ENCODE measurements at places on chromosomes 12 and 14. TPM values are rescaled to one million over a fixed set of nuclear protein-coding genes. Genes with fewer than 3 reads are reported as not detected.

The MMAB gene
- 40.1 TPM for total RNA-seq

The NAV3 gene
- 28.3 TPM for total RNA-seq

DNA sequence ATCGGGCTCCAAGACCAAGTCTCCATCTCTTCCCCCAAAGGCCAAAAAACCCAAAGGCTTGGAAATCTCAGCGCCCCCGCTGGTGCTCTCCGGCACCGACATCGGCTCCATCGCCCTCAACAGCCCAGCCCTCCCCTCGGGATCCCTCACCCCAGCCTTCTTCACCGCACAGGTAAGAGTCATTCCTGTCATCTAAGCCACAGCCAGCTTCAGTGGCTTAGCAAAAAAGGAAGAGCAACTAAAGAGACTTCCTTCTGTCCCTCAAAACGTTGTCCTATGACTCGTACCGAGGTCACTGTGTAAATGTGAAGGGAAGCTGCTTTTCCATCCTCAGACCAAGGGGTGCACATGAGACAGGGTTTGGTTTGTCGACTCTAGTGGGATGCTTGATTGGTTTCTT is 53.4 kb downstream of the ELK3 start:
- DNase-seq = peak; percentile 68

The CLECL1 gene
- total RNA-seq = not detected

DNA sequence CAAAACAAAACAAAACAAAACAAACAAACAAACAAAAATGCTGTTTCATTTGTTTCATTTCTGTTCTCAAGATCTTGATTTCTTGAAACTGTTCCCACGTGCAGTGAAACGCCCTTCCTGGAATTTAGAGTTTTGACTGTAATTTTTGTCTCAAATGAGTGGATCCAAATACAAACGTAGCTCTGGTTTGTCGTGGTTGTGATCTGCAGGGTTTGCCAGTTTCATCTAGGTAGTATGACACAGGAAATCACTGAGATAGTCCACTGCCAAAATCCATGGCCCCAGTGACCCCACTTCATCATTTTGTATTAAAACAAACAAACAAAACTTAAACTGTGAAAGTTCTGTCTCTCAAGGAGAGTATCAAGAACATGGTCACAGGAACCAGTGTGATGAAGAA is 838.6 kb downstream of the BCL11B start:
- no peak for DNase-seq

The CDKN1B gene
- total RNA-seq = 48.4 TPM

- DNase-seq = peak; percentile 73
Measured at GRCh38 chr14:90087433-90087832, 25.6 kb downstream of the KCNK13 start.

GRCh38 chr12:25284024-25284423 is 33.3 kb upstream of the KRAS start:
- no peak for DNase-seq

GRCh38 chr12:122395319-122395718 is 27.1 kb downstream of the CLIP1 start:
- peak; percentile 81 for DNase-seq

DNA sequence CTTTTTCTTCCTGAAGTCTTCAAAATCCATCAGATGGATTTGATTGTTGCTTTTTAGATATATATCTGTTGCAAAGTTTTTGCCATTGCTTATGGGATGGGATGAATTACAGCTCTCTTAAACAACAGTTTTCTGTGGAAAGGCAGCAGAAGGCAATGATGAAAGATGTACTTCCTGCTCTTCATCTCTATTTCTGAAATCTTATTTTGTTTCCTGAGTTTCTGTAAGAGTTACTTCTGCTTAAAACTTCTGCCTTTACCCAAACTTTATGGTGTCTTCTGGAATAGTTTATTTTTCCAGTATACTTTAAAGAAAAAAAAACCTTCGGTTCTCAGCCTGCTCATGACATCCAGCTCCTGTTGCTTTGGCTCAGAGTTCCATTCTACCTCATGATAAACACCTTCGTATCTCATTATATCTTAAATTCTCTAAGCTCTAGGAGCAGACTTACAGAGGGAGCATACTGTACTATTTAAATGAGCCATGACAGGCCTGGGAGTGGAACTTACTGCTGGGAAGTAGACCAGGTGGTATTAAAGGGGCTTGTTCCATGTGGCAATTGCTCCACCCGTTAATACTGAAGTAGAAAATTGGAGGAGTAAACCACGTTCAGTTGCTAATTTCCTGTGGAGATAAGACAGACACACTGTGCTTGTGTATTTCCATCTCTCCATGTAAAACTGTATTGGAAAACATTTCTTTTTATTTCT is 288.4 kb downstream of the FBXL14 start:
- no peak for DNase-seq

- DNase-seq = peak; percentile 76
Measured at GRCh38 chr12:14394317-14395073, 29.0 kb downstream of the ATF7IP start.

The RAPGEF3 gene
- total RNA-seq = 1.2 TPM

- no peak for DNase-seq
Measured at GRCh38 chr14:80493620-80494019, 282.3 kb upstream of the DIO2 start.

DNA sequence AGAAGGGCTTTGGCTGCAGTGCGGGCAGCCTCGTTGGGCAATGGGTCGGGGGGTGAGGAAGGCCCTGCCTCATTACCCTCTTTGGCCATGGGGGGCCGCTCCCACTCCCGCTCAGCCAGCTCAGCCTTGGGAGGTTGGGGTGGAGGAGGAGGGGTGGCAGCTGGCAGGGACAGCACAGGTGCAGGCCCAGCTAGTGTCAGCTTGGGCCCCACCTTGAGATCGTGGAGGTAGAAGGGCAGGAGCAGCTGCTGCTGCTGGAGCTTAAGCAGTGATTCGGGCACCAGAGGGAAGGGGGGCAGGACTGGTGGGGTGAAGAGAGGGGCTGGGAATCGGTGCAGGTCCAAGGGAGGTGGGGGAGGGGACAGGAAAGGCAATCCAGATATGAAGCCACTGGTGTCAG is 26.0 kb downstream of the ZFHX2 start:
- no peak for DNase-seq

- no peak for DNase-seq
Measured at GRCh38 chr14:95323917-95324316, 4.2 kb upstream of the CLMN start.

DNA sequence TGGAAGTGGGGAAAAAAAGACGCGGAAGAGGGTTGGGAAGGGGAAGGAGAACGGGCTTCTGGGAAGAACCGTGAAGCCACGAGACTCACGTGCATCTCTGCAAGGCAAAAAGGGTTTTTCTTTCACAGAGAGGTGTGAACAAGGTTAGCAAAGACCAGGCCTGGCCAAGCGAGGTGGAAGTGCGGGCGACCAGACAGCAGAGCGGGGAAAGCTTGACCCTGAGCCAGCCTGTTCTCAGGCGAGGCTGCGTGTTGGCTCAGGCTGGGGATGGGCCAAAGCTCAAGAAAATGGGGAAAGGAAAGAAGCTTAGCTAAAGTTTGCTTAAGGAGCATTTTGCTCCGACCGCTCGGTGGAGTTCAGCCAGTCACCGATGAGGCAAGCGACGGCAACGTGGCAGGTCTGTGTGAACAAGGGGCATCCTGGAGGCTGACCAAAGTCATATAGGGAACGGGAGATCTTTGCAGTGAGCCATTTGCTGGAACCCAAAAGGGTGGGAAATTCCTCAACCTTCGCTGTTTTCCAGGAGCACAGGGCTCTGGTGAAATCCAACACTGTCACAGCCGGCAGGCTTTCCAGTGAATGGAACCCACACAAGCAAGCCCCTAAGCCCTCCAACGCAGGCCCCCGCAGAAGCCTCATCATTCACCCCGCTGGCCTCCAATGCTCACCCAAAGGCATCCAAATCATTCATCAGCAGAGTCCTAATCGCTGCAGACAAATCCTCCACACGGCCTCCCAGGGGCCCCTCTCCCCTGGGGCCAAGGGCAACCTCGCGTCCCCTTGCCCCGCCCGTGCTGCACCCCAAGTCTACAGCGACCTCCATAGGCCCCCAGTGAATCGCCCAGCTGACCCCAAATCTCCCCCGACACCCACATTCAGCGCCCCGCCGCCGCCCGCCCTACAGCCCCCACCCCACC is 754 bp downstream of the ZNF605 start:
- DNase-seq = peak; percentile 37

The IGFBP6 gene
- total RNA-seq = 394 TPM

The CCDC197 gene
- total RNA-seq = not detected

DNA sequence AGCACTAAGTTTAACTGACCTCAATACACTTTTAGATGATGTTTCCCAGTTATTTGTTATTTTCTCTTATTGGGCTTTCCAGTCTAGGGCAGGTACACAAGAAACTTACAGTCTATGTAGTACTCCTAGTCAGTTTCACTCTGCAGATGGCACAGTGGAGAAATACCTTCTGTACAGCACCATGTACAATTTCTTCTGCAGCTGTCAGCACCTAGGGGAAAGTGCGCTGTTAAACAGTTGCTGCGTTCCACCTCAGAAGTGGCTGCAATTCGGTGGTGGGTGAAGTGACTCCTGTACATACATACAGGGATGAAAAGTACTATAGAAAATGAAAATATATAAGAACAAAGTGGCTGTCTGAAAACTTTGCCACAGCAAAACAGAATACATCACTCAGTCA is 48.3 kb downstream of the NOVA1 start:
- DNase-seq = no peak

GRCh38 chr12:44021471-44021971 is 185.6 kb downstream of the TMEM117 start:
- DNase-seq = no peak

GRCh38 chr12:121470751-121471150 is 70.8 kb downstream of the RNF34 start:
- DNase-seq = no peak

Data from M059J (cell line).